Activated CD8-positive, alpha-beta memory T cell treated with anti-CD3 and anti-CD28 coated beads for 4 hours (primary cell): ENCODE measurements at places on chromosomes 4 and X.
A peak's percentile ranks its signal among the peaks of the same experiment; 100 is the strongest.

GRCh38 chr4:122890147-122890795 is 32.1 kb downstream of the NUDT6 start:
- DNase-seq, result no peak

DNA sequence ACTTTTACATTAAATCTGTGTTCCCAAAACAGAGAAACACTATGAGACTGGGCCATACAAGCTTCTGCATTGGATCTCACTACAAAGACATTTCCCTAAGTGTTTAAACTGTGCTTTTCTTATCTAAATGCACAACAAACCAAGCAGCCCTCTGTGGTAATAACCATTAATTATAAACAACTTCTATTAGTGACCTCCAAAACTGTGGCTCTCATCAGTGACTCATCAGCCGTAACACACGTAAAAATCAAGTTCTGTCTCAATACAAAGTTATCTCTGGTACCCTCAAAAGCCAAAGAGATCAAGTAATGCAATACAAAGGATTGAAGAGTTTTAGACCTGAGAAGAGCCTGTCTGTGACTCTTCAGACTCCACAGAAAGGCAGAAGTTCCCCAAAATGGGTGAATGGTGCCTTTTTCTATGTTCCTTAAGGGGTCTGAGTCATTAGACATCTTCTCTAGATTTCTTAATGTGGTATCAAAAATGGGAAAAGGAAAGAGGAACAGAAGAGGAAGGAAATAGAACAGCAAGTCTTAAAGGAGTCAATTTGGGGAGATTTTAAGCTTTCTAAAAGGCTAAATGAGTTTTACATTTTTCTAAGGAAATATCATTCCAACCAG is 189.8 kb upstream of the PPP1R2C start:
- no peak for DNase-seq

- no peak for DNase-seq
These were observed 12.7 kb upstream of the CXCL8 start for GRCh38 chr4:73727685-73728084.

DNA sequence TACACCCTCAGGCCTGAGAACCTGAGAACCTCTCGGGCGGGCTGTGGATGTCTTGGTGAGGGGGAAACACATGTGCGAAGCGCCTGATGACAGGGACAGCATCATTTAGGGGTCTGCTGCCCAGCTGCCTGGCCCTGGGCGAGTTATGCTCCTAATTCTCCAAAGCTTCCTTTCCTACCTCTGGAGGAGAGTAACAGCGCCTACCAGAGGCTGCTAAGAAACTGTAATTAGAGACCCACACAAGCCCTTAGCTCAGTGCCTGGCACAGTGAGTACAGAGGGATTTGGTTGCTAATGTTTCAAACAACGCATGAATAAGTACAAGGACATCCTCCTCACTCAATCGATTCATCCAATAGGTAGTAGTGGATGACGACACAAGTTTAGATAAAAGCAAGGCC is 40.4 kb downstream of the BCOR start:
- DNase-seq, result no peak

DNA sequence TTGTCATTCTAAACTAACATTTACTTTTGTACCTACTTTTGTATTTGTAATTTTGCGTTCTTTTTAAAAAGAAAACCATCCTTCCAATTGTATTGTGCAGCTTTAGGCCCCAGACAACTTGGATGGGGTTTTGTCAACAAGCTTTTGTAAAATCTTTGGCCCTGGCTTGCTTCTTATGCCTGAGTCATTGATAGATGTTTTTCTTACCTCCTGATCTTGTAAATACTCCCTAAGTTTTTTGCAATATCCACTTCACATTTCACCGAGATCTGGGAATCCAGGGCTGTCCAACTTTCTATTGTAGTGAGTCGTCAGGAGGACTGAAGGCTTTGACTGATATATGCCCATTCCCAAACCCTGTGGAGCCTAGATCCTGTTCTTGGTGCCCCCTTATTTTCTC is 126.9 kb upstream of the GUCY1A1 start:
- DNase-seq, result no peak

DNA sequence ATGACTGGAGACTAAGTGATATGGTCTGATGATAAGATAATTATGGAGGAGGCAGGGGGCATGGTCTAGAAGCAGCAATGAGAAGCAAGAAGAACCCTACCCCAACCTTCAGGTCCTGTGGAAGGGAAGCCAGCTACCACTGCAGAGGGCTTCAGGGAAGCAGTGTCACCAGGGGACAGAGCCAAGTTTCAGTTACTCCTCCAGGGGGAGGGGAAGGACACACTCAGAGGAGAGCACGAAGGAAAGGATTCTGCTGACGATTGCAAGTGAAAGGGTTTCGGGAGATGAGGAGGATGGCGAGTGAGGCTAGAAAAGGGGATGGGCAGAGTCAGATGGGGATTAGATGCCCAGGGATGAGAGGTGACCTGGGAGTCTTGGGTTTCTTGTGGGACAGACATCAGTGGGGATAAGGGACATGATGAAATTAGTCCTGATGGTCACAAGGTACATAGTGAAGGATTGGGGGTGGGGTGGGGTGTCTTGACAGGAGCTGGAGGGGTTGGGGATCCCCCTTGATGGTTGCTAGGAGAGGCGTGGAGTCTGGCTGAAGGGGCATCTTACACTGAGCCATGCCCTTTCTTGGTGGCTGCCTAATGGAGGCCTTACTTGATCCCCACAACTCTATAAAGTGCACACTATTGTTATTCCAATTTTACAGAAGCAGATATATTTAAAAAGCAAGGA is 45.4 kb downstream of the TIGD4 start:
- DNase-seq, result no peak

GRCh38 chrX:6768881-6769280 is 234.0 kb upstream of the VCX3A start:
- no peak for DNase-seq

- DNase-seq, result no peak
These were observed 317.0 kb downstream of the ADGRL3 start for GRCh38 chr4:61517144-61517543.

DNA sequence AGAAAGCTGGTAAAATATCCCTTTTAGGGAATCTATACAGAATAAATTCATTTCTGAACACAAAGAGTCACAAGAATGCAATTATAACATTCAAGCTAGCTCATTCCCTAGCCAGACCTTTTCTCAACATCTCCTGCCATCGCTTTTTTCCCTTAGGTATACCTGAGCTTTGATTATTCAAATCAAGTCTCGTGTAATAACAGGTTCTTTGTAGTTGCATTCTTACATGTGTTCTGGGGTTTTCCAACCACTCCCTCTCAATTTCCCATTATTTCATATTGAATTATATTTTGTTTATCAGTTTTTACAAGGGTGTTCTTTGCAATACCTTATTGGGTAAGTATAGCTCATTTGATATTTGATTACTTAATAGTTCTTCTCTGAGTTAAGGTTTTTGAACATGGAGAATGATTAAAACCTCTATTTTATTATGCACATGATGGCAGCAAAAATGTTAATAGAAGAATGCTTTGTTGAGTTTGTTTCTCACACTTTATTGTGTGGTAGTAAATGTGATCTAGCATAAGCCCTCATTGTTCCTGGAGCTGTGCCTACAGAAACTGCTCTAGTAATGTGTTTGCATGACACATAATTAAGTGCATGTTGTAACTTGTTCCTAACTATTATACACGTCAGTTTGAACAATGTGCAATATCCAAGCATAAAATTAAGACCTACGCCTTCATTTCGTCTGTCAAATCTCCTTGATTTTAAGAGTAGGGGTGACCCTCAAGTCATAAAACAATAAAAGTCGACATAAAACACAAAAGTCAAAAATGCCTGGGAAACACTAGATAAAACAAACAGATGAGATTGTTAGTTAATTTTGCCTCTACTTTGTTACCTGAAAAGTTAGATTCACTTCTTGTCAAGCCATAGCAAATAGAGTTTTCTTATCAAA is 124.0 kb upstream of the POF1B start:
- DNase-seq, result no peak

DNA sequence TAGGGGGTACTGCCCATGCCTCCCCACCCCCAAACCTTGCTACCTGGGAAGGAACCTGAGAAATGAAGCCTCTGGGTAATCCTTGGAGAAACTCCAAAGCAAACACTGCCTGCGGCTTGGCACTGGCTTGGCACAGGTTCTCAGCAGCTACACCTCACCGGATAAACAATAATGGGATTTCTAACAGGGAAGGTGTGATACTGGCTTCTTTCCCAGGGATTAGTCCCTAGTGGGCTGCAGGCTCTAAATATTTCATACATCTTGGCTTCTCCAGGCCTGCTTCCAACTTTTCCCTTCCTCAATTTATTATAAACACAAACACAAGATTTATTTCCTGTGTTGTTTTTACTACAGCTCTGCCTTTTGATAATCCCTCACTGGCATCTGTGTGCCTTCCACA is 12.5 kb downstream of the SEC24D start:
- no peak for DNase-seq

GRCh38 chr4:110084154-110084553 is 114.3 kb downstream of the ELOVL6 start:
- DNase-seq, result no peak

DNA sequence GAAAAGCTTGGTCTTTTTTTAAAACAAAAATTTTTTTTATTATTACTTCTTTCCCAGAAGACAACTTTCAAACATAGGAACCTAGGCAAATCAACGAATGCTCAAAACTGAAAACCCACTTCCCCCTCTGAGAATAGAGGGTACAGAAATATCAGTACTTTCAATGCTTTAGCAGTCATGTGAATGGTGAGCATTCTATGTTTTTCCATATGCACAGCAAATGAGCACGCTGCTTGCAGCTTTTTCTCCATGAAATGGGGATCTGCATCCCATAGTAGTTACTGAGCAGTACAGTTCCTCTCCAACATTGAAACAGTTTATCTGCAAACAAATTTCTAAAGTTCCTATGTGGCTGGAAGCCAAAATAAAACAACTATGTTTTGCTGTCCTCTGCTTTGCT is 108.4 kb upstream of the BMP2K start:
- DNase-seq, result no peak

GRCh38 chrX:31266203-31267076 is 194.6 kb upstream of the FTHL17 start:
- no peak for DNase-seq

DNA sequence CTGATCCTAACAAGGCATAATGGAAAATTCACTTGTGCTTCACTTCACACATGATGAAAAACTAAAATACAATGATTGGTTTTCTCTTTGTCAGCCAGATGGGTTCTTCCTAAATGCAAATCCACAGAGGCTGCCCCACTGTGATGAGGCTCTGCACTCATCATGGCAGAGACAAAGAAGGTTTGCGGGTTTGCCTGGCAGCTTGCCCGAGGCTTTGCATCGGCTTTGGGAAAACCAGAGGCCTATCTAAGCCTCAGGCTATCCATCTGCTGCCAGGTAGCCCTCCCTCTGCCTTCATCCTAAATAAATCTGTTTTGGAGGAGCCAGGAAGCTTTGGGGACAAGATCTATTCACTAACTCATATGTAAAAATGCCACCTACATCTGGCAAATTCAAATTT is 244.2 kb downstream of the PACRGL start:
- DNase-seq, result no peak

GRCh38 chr4:70838666-70839588 is 763 bp downstream of the GRSF1 start:
- peak; percentile 33 for DNase-seq

GRCh38 chrX:13014111-13015096 is 30.0 kb downstream of the FAM9C start:
- DNase-seq, result no peak

DNA sequence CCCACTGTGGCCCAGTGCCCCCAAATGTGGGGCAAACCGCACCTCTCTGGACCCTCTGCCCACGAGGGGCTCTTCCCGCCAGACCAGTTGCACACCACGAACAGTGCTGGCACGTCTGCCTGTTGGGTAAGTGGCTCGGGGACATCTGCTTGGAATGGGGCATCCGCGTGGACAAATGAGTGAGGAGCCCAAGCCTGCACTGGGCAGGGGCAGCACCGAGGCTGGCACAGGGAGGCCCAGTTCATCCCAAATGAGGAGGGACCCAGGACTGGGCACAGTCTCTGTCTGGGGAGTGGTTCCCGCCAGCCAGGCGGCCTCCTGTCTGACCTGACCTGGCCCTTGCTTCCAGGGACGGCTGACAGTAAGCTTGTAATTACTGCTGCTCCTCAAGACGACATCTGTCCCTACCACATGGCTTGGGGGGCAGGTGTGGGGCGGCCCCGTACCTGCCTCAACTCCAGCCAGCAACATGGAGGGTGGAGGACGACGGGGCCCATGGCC is 3.2 kb downstream of the SPON2 start:
- DNase-seq, result no peak

DNA sequence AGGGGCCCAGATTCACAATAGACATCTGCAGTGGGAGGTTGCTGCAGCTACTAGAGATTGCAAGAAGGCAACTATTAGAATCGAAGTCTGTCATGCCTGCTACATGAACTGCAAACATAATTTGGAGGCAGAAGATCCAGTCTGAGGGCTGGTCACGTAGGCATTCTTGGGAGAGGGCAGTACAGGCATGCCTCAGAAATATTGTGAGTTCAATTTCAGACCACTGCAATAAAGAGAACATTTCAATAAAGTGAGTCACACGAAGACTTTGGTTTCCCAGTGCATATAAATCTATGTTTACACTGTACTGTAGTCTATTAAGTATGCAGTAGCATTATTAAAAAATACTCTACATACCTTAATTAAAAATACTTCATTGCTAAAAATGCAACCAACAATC is 585.8 kb upstream of the FAT1 start:
- DNase-seq, result no peak

DNA sequence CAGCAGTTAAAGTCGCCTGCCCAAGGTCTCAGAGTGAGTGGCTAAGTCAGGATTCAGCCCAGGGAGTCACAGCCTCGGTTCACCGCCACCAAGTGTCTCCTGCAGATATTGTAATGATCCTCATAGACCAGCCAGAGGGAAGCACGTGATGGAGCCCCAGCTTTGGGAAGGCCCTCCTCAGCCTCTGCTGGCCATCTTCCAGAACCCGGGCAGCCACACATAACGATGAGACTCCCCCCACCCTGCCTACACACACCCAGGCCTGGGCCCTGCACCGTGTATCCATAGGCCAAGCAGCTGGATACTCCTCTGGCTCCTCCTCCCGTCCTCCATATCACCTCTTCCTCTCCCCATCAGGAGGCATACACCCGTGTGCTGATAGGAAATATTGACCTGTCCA is 19.6 kb upstream of the SASH3 start:
- no peak for DNase-seq

DNA sequence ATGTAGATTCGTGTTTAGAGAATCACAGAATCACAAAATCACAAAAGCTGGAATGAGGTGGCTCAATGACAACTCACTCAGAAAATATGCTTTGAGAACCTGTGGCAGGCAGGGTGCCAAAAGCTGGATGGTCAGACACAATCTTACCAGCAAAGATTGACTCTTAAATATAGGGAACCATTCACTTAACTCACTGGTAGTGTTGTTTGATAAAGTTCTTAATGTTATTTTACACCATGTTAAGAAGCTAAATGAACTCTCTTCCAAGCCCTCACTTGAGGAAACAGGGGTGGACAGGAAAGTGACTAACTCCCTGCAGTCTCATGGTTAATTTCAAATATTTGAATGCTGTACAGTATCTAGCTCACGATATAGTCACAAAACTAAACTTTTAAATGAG is 5.7 kb upstream of the SCOC start:
- no peak for DNase-seq

GRCh38 chr4:154019811-154020210 is 230.9 kb upstream of the SFRP2 start:
- DNase-seq, result no peak
